ENCODE measurements at places on chromosomes 13 and 19.

- DNase-seq = no peak
Observed at GRCh38 chr13:32737111-32737571, 150.9 kb downstream of the PDS5B start.

DNA sequence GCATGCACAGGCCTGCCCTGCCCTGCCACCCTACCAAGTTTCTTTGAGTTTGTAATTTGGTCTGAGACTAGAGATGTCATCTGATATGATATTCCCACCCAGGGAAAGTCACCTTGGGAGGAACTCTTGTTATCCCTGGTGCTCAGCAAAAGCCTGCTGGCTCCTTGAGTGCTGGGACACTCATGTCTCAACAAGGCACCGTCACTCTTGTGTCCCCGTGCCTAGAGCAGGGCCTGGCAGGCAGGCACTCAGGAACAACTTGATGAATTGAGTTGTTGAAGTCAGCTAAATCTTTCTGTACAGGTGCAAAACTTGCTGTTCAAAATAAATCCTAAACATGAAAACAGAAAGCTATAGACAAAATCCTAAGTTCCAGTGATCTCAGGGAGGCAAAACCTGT, 345.4 kb downstream of the KCNRG start:
- DNase-seq = no peak

DNA sequence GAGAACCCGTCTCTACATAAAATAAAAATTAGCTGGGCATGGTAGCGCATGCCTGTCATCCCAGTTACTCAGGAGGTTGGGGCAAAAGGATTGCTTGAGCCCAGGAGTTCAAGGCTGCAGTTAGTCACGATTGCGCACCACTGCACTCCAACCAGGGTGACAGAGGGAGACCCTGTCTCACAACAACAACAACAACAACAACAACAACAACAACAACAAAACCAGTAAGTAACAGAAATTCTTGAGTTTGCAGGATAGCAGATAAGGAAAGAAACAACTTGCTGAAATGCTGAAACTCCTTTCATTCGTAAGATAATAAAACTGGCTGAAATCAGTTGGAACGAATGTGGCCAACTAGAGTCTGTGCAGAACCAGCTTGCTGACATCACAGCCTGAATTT, 23.1 kb upstream of the URI1 start:
- DNase-seq = no peak

DNA sequence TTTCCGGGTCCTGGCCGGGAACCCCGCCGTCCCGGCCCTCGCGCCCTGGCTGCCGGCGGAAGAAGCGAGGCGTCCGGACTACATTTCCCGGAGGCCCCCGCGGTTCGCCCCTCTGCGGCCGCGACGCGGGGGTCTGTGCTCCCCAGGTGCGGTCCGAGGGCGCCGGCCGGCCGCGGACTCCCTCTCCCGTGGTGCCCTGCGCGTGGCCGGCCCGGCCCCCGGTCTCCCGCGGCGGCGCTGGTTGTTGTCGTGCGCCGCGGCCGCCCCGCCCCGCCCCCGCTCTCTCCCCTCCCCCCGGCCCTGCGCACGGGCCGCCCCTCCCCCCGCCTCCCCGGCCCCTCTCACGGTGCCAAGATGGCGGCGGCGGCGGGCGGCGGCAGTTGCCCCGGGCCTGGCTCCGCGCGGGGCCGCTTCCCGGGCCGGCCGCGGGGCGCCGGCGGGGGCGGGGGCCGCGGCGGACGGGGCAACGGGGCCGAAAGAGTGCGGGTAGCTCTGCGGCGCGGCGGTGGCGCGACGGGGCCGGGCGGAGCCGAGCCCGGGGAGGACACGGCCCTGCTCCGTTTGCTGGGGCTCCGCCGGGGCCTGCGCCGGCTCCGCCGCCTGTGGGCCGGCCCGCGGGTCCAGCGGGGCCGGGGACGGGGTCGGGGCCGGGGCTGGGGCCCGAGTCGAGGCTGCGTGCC, at the start of gene KMT2B:
TSS of gene KMT2B (plus strand) at position 339 of the 680 bp plus-strand sequence. CDS start at position 355, 16 bp downstream.
- no peak for DNase-seq

GRCh38 chr19:43522929-43523328, 4.1 kb downstream of the ETHE1 start:
- DNase-seq = no peak

DNA sequence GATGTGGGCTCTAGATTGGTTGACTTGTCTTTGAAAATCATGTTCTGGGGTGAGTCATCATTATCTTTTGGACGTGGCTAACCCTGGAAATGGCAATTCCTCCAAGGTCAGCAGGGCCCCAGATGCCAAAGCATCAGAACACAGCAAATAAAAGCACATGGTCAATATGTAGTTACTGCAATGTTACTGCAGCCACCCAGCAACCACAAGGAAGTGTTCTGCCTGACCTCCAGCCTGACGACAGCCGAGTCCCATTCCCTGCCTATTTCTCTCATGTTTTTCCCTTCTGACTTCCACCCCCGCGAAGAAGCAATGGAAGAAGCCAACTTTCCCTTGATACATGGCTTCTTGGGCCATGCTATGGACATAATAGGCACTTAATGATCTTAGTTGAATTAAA, 577.9 kb downstream of the IRS2 start:
- DNase-seq = no peak

DNA sequence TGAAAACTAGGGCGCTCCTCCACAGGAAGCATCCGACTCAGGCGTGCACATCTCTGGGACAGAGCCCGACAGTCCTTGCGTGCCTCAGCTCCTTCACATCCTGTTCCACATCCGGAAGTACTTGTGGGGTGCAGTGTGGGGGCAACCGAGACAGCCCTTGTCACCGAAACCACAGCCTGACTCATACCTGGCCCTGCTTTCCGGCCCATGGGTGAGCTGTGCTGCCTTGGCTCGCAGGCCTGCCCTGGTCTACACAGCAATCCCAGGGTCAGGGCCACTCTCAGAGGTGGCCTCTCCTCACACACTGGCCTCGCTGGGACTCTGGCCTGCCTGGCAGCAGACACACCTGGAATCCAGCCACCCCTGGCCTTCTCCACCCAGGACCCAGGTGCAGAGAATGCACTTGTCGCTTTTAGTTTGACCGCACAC, 100.4 kb downstream of the STK24 start:
- DNase-seq = no peak

DNA sequence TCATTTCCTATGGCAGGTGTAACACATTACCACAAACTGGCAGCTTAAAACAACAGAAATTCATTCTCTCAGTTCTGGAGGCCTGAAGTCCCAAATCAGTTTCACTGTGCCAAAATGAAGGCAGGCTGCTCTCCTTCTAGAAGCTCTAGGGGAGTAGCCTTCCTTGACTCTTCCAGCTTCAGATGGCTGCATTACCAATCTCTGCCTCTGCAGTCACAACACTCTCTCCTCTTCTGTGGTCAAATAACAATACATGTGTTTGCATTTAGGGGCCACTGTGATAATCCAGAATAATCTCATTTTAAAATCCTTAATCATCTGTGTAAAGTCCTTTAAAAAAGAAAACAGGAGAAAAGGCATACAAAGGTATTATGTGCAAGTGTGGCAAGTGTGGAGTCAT, 7.8 kb downstream of the DIAPH3 start:
- no peak for DNase-seq

- DNase-seq = no peak
Observed at GRCh38 chr13:102328909-102329308, 72.9 kb downstream of the FGF14 start.

DNA sequence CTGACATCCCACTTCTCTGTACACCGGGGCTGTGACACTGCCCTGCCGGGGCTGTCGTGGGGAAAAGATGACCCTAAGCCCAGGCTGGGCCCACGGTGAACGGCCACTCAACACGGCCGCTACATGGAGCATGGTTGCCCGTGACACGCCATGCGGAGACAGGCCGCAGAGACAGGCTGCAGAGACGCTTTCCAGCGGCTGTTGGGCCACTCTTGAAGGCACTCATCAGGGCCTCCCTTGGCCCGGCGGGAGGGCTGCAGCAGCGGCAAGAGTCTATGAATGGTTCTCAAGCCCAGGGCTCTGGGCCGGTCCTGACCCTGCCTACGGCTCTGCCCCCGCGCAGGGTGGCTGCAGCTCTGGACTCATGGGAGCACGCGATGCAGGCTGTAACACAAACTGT, 22.1 kb downstream of the ADPRHL1 start:
- no peak for DNase-seq

DNA sequence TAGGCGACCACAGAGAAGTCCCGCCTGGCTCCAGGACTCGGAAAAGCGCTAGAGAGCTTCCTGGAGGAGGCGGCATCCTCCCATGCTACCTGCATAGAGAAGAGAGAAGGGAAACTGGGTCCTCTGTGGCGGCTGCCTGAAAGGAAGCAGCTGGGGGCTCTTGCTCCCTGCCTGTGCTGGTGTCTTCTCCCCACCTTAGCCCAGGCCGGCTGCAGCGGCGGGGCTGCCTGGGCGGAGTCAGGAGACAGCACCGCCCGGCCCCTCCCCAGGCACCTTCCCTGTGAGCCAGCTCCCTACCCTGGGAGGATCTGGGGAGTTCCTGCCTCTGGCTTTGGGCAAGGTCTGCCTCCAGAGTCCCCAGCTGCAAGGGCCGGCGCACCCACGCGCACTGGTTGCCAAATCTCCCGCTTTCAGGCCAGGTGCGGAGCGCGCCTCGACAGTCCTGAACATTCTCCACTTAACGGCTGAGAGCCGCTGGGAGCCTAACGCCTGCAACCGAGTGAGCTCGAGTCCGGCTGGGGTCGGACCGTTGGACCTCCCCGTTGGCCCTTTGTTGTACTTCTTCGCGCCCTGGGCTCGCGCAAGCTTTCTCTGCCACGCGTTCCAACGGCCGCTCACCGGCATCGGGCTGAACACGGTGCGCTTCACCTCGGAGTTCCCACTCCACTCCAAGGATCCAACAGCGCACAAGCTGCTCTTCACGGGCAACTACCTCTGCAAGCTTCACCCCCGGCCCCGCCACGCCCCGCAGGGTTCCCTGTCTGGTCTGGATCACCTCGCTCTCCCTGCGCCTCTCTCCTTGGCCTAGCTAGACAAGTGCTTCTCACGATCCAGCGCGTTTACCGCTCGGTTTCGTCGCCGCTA, 21.8 kb upstream of the ZNF30 start:
- no peak for DNase-seq

GRCh38 chr13:98416408-98416807, 160.5 kb downstream of the STK24 start:
- DNase-seq = no peak

- DNase-seq = no peak
Observed at GRCh38 chr19:710767-711166, 2.0 kb downstream of the PALM start.

DNA sequence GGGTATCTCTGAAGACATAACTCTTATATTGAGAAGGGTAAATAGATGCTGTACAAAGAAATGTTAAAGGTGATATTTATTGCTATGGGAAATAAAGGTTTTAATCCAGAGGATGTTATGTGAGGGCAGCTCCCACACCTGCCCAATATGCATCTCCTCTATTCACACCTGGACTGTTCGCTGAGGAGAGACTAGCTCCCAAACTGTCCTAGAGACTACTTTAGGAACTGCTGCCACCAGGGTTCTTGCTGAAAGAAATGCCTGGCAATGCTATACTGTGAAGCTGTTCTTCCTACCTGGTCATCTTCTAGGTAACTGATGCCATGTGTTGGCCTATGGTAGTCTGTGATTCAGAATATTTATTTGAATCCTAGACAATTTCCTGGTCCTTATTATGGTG, 1421.5 kb upstream of the SPRY2 start:
- no peak for DNase-seq

DNA sequence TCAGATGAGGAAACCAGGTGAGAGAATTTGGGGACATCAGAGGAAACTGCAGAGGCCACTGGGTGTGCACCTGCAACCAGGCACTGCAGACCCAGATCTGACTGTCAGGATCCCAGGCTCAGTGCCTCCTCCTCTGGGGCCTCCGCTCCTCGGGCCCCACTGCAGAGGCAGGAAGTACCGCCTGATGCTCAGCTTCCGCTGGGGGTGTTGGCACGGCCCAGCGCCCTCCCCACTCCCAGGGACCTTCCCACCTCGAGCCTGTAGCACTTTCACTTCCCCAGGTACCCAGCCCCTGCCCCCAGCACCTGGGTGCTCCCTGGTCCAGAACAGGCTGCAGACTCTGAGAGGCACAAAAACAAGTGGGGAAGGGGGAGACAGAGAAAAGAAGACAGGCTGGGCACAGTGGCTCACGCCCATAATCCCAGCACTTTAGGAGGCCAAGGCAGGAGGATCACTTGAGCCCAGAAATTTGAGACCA, 1.4 kb upstream of the CD37 start:
- DNase-seq = no peak

GRCh38 chr19:22783651-22784410, at the start of gene ZNF99:
ZNF99 (minus strand) TSS chr19:22784151; CDS start chr19:22784016, 135 bp downstream.
- DNase-seq = no peak

GRCh38 chr19:14479975-14480699, 5.0 kb upstream of the PTGER1 start:
- no peak for DNase-seq

DNA sequence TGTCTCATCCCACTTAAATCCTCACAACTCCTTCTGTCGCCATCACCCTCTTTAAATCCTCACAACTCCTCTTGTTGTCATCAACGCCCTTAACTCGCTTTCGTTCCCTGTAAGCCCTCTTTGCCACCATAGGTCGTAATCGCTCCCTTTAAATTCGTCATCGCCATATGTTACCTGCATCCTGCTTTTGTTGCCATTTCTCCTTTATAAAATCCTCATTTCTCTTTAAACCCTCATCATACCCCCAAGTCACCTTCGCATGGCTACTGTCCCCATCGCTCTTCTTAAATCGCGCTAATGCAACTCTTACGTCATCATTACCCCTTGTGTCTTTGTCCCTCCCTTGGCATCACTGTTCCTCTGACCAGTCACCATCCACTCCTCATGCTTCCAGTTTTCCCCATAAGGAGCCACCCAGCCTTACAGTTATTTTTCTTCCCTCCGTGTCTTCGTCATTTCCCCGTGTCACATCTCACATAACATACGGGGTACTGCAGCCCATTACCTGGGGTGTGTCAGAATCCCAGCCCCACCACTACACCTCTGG, 539 bp downstream of the PLD3 start:
- DNase-seq = no peak

- no peak for DNase-seq
Observed at GRCh38 chr19:16548956-16549355, 6.7 kb upstream of the CHERP start.

DNA sequence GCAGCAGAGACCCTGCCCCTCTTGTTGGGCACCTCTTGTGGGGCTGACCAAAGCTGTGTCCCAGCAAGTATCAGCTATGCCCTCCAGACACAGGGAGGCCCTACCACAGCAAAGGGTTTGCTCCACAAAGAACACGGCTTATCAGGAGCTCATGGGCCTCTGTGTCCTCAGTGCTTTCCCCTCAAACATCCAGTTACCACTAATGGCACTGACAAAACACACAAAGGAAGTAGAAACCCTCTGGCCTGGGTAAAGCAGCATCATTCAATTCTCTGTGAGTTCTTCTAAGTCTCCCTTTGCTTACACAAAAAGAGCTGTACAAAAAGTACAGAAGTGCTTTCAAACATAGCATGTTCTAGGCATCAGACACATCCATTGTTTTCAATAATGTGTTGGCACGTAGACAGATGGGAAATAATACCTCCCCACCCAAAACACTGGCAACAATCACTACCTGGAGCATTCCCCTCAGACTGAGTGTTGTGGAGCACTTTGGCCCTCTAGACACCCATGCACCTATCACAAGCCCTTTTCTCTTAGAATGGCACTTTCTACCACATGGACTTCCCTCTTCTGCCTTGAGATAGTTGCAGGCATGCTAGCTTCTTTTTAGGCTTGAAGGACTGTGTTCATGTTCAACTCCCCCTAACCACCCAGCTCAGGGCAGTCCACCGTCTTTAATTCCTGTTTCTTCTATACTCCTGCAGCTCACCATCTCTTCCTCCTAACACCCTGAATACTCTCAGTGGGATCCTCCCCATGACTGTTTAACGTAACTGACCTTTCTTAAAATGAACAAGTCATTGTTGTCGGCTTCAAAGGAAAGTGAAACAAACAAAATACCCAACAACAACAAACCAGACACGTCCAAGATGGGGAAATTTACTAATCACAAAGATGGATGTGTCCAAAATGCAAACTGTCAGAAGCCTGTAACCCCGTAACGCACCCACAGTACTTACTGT, 43.5 kb downstream of the ATP7B start:
- no peak for DNase-seq

Data from esophagus squamous epithelium (tissue), 5 donors.